Activated T-cell treated with anti-CD3 and anti-CD28 coated beads for 24 hours (primary cell): ENCODE measurements at places on chromosomes 1 and 21.

- no peak for DNase-seq
Observed at GRCh38 chr1:67717876-67718275, 32.9 kb downstream of the GADD45A start.

GRCh38 chr1:3469104-3469848 lies 14.8 kb downstream of the ARHGEF16 start:
- no peak for DNase-seq

- DNase-seq = no peak
Observed at GRCh38 chr1:3313576-3313950, 140.9 kb upstream of the ARHGEF16 start.

- no peak for DNase-seq
Observed at GRCh38 chr1:42586016-42586415, 72.2 kb upstream of the PPIH start.

GRCh38 chr1:221200464-221200863 lies 321.2 kb downstream of the HLX start:
- DNase-seq = no peak

- DNase-seq = no peak
Observed at GRCh38 chr1:193113992-193114332, 7.9 kb upstream of the CDC73 start.

- no peak for DNase-seq
Observed at GRCh38 chr1:8951231-8951630, 5.6 kb downstream of the CA6 start.
